ENCODE measurements at places on chromosomes 2 and 18.

GRCh38 chr18:50428531-50429206 is 53.8 kb downstream of the SKA1 start:
- DNase-seq: no peak

DNA sequence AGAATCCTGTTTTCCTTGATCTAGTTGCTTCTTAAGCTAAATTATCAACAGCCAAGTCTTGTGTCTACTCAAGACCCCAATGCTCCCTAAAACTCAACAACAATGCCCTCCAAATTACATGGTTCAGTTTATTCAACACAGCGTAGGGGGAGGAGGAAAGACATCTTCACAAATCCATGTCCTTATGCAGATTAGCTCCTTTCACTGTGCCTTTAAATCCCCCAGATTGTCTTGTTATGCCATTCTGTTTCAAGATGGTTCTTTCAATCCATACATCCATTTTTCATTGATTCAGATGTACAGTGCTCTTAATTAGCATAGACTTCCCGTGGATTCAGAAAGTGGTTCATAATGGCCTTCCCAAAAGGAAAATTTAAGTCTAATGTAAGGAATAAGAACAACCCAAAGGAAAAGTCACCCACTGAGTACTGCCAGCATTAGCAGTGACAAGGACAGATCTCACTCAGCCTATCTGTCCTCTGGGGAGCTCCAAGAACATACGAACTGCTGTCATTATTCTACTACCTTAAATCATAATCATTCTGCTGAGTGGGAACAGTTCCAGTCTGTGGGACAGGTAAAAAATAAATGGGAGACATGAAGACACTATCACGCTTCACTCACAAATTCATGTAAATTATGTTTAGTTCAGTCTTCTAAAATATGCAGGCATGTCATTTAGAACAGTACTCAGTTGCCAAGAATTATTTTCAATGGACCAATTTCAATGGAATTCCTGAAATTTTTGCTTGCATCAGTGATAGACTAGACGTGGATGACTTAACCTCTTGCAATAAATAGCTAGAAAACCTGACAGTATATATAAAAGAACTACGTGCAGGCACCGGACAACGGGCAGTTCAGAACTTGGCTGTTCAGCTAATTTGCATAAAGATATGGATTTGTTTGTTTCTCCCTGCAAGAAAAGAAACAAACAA is 58.9 kb upstream of the RNU4ATAC start:
- no peak for DNase-seq

GRCh38 chr2:202605174-202605573 is 29.6 kb upstream of the FAM117B start:
- no peak for DNase-seq

DNA sequence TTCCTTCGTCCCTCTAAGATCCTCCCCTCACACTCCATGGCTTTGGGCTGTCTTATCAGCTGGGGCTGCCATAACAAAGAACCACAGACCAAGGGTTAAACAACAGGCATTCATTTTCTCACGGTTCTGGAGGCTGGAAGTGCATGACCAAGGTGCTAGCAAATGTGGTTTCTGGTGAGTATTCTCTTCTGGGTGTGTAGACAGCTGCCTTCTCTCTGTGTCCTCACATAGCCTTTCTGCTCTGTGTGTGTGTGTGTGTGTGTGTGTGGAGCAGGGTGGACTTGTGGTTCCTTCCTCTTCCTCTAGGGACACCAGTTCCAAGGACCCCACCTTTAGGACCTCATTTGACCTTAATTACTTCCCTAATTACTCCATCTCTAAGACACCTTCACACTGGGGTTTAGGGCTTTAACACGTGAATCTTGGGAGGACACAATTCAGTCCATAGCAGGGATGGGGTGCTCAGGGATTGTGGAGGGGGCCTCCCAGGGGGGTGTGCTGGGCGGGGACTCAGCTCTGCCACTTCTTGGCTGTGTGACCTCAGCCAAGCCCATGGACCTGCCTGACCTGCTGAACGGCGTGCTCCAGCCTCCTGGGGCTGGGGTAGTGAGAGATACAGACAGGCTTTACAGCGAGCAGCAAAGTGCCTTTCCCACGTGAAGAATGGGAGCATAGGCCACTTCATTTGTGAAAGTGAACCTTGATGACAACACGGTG is 38.0 kb downstream of the ACKR3 start:
- no peak for DNase-seq

- DNase-seq: no peak
Measured at GRCh38 chr2:20415511-20415918, 31.4 kb upstream of the RHOB start.
